Stimulated activated CD8-positive, alpha-beta memory T cell treated with anti-CD3 and anti-CD28 coated beads, Interleukin-4, amount 100 ng/mL, for 4 hours (primary cell): ENCODE measurements at places on chromosomes 3 and 15.

DNA sequence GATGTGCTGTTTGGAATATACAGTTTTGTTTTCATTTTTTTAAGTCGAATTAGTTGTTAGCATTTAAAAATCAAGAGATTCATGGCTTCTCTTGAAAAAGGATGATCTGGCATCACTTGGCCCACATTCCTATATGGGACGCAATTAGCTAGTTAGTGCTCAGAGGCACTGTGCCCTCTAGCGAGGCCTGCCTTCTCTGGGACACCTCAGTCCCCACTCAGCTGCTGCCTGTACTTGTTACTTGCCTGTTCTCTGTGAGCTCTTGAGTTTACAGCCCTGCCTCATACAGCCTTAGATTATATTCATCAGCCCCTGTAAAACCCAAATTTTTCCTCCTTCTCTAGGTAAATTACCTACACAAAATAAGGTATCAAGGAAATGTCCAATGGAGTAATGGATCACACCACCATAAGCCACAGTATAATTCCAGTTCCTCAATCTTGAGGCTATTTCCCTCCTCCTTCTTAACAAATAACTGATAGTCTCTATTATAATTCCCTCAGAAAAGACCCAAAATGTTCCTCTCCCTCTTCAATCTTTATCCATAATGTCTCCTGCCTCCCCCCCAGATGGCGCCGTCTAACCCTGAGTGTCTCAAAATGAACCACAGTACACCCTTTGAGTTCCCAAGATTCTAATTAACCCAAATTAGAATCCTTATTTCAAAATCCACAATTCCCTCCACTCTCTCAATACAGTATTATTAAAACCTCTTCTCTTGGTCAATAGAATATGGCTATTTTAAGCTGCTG lies 2.7 kb downstream of the ZMAT3 start:
- DNase-seq, result no peak

DNA sequence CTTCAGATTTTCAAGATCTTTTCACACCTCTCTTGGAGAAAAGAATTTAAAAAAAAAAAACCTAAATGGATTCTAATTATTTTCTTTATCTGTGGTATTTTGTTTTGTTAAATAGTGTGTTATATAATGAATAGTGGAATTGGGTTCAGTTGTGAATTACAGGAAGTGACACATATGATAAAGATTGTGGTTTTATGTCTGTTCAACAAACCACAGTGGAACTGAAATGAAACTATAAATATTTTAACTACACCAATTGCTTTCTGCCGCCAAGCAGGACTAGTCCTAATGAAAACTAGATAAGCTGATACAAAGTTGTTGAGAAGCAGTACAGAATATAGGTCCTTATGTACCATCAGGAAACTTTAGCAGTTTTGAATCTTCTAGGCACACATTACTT lies 121.6 kb downstream of the UBE2E2 start:
- DNase-seq, result no peak

GRCh38 chr3:195093731-195094130 lies 177.2 kb downstream of the XXYLT1 start:
- no peak for DNase-seq

DNA sequence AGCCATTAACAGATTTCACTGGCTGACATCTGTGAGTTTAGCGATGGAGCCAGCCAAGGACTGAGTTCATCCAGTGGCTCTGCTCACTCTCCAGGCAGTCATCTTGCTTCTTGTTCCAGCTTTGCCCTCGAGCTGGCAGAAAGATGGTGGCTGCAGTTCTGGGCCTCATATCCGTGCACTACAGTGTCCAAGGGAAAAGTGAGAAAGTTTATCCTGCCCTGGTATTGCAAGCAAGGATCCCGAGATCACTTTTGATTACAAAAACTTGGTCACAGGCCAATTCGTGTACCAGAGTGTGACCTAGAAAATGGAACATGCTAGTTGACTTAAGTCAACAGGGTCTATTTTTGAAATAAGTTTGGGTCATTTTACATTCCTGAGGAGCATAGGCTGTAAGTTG lies 288.0 kb upstream of the CHRM5 start:
- no peak for DNase-seq

- DNase-seq, result no peak
Measured at GRCh38 chr15:33754242-33754641, 214.1 kb upstream of the CHRM5 start.
